Suppressor macrophage treated with lipopolysaccharide for 1 hour (primary cell): ENCODE measurements at places on chromosomes 3 and 15.
A peak's percentile ranks its signal among the peaks of the same experiment; 100 is the strongest.

GRCh38 chr3:119703820-119704531, 1.2 kb downstream of the CFAP91 start:
- no peak for DNase-seq

GRCh38 chr3:155013427-155013826, 66.7 kb upstream of the MME start:
- DNase-seq: no peak

- no peak for DNase-seq
Observed at GRCh38 chr3:24195504-24196230, 250.6 kb downstream of the NR1D2 start.

- no peak for DNase-seq
Observed at GRCh38 chr3:128740621-128741020, 14.6 kb downstream of the RAB7A start.

GRCh38 chr3:197926418-197926817, 23.6 kb upstream of the RPL35A start:
- DNase-seq: no peak

- DNase-seq: peak; percentile 80
Observed at GRCh38 chr3:197083486-197083885, 53.9 kb upstream of the MELTF start.

GRCh38 chr3:83877910-83878309, 1080.9 kb upstream of the CADM2 start:
- DNase-seq: no peak

DNA sequence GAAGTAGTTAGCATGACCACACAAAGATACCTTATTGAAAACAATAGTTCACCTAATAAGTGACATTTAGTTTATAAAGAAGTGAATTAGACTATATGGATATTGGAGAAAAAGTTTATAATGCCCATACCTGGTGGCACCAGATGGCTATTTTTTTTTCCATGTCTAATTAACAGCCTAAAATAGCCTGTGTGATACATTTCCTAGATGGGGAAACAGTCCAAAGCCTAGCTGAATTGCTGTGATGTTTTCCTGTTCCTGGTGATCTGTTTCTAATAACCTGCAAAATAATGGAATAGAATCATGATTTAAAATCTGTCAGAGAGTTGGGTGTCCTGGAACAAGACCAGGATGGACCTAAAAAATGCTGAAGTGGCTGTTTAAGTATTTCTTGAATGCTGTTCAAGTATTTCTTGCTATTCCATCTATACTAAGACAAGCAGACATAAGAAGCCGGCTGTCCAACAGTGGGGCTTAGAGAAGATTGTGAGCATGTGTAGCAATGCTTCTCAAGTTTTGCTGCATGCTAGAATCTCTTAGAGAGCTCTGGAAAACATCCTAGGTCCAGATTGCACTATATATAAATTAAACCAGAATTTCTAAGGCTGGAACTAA, 31.3 kb downstream of the LRRC3B start:
- no peak for DNase-seq

- DNase-seq: no peak
Observed at GRCh38 chr15:100768501-100768931, 111.1 kb upstream of the ALDH1A3 start.

GRCh38 chr15:64619880-64620839, 155.2 kb downstream of the RBPMS2 start:
- peak; percentile 25 for DNase-seq

GRCh38 chr3:94028093-94028837, at the start of gene STX19:
TSS of gene STX19 (minus strand) at chr3:94028597. CDS start at chr3:94015269, 13,328 bp downstream.
- no peak for DNase-seq

DNA sequence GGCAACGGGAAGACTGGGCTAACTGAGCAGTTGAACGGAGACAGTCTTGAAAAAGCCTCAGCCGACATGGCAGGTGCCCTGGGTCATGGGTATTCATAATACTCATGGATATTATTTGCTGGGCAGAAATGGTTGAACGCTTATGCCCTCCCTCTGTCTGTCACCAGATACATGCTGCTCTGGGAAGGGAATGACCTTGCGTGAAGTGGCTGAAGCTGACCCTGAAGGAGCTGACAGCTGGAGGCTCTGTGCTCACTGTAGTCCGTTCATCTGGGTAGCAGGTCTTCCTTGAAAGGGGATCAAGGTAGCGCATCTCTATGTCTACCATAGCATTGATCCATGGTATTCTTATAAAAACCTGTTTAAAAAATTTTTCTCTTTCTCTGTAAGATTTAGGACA, 390.7 kb downstream of the PDCD6IP start:
- no peak for DNase-seq

GRCh38 chr3:195054311-195054710, 216.6 kb downstream of the XXYLT1 start:
- DNase-seq: no peak

DNA sequence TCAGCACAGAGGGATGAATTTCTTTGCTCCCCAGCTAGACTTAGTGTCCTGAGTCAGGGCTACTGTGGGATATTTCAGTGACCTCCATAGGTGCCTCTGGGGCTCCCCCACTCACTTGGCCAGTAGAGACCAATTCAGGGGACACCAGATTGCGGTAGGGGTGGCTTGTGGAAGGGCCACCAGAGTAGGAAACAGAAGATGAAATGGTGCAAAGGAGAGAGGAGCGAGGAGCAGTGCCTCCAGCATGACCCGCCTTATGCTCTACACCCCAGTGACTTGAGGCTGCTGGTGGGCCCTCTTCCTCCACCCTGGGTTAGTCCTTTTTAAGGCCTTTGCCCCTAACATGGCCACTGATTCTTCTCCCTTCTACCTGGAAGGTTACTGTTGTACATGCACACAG, 2.5 kb downstream of the AEN start:
- DNase-seq: no peak

DNA sequence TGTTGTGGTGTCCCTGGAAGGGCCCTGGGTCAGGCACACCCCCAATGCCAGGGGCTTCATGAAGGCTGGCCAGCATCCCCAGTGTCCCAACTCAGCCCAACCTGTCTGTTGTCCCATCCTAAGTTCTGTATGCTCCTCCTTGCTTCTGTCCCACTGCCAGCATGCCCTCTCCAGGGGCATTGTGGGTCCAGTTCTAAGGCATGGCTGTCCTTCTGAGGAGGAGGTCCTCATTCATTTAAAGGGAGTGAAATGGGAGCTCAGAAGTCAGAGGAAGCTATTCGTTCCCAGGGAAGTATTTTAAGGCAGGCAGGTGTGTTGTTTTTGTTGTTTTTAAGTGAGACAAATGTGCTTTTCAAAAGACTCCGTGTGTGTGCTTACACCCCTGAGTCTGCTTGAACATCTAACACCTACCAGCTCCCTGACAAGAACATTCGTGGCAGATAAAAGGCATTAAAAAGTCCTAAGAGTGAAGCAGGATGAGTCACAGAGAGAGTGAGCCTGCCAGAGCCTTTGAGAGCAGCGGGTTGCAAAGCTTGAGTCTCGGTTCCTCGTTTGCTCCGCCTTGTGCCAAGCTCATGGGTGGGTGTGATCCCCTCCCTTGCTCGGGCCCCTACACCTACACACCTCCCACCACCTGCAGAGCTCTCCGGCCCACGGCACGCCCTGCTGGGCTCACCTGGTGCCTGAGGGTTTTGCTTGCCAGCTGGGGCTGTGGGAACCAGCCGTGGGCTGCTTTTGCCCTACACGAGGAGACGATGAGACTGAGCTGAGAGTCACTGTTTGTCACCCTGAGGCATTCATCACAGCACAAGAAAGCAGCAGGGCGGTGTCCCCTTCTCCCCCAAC, 183.4 kb upstream of the TOPAZ1 start:
- peak; percentile 10 for DNase-seq

DNA sequence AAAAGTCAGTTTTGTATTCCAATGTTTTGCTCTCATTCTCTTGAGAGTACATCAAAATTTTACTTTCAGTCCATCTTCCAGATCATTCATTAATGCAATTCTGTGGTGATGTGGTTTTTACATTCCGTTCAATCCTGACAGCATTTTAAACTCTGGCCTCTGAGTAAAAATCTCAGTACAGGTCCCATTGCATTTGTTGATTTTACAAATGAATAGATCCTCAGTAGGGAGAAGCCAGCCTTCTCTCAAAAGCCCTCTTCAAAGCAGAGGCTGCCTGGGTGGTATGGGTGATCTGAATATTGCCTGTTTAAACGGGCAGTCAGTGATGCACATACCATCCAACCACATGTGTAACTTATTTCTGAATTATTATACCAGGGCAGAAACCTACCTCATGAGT, 72.5 kb upstream of the TSC22D2 start:
- DNase-seq: no peak

DNA sequence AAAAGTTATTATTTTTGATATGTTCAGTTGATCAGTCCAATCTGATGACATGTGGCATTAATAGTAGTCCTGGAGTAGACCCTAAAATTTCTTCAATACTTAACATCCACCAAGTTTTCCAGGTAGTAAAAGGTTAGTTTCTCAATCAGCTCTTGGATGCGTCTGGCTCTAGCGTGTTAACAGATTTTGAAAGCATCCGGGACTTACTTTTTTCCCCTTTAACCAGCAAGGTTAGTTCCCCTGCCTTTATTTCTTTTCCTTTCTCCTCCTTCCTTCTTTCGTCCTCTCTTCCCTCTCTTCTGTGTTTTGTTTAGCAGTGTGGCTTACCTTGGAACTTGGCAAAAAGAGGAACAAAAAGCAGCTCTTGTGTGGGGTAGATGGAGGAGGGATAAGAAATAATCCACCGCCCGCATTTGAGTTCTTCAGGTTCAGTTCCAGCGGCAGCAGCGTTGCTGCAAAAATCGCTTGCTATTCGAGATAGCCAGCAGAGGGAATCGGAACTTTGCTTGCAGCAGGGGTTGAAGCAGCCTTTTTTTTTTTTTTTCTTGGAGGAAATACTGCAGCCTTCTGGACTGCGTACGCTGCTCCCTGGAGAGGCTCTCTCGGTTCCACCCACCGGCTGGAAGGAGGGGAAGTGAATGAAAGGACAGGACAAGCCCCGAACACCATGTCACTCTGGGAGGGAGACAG, at the start of gene RBMS3:
Gene RBMS3, plus strand, starts transcription at position 668 of the 690 bp plus-strand sequence.
- DNase-seq: peak; percentile 67

DNA sequence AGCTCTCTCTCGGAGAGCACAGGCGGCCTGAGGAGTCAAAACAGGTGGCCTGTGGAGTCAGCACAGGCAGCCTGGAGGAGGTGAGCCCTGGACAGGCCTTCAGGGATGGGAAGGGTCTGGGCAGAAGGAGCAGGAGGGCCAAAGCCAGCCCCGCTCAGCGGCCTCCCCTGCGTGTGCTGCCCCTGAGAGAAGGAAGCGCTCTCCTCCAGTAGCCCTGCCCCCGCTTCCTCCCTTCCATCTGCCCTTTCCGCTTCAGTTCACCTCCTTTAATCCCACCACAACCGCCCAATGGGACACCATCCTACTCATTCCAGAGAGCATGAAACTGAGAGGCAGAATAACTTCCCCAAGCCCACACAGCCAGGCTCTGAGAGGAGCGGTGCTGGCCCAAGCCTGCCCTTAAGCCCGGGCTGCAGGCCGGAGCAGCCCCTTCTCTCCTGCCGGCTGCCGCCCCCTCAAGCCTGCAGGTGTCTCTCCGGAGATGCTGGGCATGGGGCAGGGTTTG, 3.2 kb upstream of the NR2E3 start:
- DNase-seq: no peak

GRCh38 chr15:85164841-85165466, 183.3 kb downstream of the PDE8A start:
- no peak for DNase-seq
